GM12891 (cell line): ENCODE measurements at places on chromosomes 1 and 21.

- DNase-seq: no peak
Measured at GRCh38 chr1:31669786-31670592, 25.3 kb upstream of the PEF1 start.

DNA sequence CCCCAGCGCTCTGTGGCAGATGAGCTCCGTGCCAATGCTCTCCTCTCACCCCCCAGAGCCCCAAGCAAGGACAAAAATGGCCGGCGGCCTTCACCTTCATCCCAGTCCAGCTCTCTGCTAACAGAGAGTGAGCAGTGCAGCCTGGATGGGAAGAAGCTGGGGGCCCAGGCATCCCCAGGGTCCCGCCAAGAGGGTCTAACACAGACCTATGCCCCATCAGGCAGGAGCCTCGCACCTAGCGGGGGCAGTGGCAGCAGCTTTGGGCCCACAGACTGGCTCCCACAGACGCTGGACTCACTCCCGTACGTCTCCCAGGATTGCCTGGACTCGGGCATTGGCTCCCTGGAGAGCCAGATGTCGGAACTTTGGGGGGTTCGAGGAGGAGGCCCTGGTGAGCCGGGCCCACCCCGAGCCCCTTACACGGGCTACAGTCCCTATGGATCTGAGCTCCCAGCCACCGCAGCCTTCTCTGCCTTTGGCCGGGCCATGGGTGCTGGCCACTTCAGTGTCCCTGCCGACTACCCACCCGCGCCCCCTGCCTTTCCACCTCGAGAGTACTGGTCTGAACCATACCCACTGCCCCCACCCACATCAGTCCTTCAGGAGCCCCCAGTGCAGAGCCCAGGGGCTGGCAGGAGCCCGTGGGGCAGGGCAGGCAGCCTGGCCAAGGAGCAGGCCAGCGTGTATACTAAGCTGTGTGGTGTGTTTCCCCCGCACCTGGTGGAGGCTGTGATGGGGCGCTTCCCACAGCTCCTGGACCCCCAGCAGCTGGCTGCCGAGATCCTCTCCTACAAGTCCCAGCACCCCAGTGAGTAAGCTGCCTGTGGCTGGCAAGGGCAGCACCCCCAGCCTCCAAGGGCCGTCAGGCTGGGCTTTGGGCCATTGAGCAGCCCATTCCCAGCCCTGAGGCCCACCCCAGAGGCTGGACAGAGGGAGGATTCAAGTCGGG is 8.7 kb downstream of the ZC3H12A start:
- no peak for DNase-seq

- DNase-seq: no peak
Measured at GRCh38 chr1:3890389-3891328, 9.4 kb downstream of the C1orf174 start.

DNA sequence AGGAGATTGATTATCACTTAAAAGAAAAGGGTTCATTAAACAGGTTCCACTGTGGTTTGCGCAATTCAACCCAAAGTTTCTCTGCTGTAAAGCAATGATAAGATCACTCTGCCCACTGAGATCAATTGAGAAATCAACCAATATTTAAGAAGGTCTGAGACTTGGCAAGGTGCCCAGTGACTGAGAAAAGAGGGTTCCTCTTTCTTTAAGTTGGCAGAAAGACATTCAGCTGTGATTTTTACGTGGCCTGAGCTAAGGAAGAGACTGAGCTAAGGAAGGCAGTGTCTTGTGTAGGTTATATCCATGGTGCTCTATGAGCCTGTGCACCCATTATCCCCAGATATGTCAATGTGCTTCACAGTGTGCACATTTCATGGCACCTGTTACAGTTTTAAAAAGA is 344.1 kb downstream of the DISC1 start:
- DNase-seq: no peak

GRCh38 chr1:233938476-233938875 is 34.0 kb downstream of the SLC35F3 start:
- no peak for DNase-seq

DNA sequence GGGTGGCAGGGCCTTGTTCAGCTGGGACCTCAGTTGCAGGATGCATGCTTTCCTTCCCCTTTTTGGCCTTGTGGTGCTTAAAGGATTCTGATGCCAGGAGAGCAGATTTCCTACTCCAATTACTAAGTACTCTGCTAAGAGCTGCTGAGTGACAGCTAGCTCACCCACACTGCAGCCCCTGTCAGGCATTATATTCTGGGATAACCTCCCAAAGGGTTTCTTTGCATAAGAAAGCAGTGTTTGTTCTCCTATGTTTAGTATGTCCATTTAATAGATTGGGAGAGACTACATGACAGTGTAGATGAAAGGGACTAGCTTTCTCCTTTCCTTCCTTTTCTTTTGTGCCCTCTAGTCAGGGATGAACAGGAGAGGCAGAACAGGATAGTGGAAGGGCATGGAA is 100.7 kb downstream of the FAM78B start:
- DNase-seq: no peak

- DNase-seq: peak; percentile 72
Measured at GRCh38 chr1:153510984-153511410, 24.8 kb downstream of the S100A6 start.

GRCh38 chr1:47536646-47537118 is 98.8 kb downstream of the FOXD2 start:
- DNase-seq: no peak

- DNase-seq: peak; percentile 11
Measured at GRCh38 chr1:112954945-112955772, 837 bp downstream of the SLC16A1 start.

- no peak for DNase-seq
Measured at GRCh38 chr1:11027316-11027715, 14.9 kb downstream of the TARDBP start.

GRCh38 chr1:201748335-201748734 is 80.6 kb upstream of the IPO9 start:
- no peak for DNase-seq

- no peak for DNase-seq
Measured at GRCh38 chr1:19858893-19859292, 23.3 kb upstream of the OTUD3 start.

- no peak for DNase-seq
Measured at GRCh38 chr1:147526501-147526900, 14.8 kb upstream of the BCL9 start.

- no peak for DNase-seq
Measured at GRCh38 chr1:116518400-116518799, 52.4 kb downstream of the CD58 start.

DNA sequence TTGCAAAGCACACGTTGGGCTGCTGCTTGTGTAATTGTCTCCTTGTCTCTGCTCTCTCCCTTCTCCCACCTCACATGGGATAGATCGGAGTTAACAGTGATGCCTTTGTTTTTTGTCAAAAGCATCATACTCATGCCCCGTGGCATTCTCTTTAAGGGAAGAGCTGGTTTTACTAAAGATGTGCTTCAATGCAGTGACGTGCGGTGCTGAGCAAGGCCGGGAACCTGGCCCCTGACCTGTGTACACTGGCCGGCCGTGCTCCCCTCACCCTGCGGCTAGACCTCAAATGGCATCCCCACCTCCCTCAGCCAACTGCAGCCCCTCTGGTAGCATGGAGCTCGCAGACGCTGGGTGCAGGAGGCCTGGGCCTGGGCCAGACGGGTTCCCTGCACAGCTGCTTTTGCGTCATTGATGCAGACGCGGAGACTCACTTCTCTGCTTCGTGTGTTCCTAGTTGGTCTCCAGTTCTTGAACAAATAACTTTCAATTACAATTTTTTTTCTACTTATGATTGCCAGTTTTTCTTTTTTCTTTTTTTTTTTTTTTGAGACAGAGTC is 19.9 kb downstream of the AGPAT3 start:
- no peak for DNase-seq

GRCh38 chr1:192118881-192119405 is 39.3 kb upstream of the RGS18 start:
- DNase-seq: no peak

DNA sequence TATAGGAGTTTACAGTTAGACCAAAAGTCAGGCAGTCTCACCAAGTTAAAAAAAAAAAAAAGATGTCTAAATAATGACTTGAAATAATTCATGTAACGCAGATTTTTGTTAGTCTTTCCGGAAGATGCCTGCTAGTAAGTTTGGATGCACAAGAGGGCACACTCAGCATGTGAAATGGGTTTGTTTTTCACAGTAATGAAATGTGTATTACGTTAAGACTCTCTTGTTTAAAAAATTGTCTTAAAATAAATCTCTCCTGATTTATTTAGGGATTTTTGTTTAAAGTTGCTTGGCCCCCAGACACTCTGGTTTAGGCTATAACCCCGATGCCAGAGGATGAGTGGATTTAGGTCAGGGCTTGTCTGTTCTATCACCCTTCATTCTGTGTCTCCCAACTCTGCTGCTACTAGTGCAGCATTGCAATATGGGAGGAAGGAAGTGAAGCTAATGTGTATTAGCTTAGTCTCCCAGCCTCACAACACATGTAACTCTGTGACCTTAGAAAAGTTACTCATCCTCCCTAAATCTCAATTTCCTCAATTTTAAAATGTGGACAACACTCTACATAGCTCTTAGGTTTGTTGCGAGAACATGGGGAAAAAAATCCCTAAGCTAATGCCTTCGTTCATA is 25.7 kb downstream of the CTH start:
- no peak for DNase-seq

DNA sequence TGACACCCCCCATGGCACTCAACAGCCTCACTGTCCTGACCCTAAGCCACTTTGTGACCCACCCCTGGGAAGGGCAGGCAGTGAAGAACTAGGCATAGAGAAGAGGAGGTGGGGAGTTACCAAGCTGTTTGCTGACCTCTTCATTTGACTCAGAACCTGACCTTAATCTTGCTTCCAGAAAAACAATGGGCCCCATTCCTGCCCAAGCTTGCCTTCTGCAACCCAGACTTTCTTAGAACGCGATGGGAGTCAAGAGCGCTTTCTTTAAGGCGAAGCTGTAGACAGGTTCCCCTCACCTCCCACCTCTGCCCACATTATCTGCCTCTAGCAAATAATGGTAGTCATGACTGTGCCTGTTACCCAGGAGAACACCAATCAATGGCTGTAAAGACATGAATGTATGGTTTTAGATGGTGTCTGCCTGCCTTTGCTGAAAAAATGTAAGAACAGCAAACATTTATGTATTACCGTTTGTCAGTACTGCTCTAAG is 8.2 kb upstream of the CBR3 start:
- DNase-seq: no peak

DNA sequence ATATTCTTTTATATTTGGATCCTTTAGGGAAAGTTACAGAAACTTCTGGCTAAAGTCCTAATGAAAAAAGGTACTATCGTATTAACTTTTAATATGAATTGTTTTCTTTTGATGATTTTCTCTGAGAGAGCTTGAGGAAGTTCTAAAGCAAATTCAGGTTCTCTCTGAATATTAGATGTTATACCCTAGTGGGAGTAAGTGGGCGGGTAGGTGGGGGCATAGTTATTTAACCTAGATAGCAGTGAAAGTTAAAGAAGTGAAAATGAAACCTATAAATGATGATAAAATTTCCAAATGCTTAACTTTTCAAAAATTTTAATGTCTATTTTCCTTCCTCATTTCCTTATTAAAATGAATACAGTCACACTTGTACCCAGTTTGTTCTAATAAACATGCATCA is 26.2 kb upstream of the B3GALT2 start:
- DNase-seq: no peak

- no peak for DNase-seq
Measured at GRCh38 chr1:23237508-23237907, 20.2 kb upstream of the HTR1D start.

DNA sequence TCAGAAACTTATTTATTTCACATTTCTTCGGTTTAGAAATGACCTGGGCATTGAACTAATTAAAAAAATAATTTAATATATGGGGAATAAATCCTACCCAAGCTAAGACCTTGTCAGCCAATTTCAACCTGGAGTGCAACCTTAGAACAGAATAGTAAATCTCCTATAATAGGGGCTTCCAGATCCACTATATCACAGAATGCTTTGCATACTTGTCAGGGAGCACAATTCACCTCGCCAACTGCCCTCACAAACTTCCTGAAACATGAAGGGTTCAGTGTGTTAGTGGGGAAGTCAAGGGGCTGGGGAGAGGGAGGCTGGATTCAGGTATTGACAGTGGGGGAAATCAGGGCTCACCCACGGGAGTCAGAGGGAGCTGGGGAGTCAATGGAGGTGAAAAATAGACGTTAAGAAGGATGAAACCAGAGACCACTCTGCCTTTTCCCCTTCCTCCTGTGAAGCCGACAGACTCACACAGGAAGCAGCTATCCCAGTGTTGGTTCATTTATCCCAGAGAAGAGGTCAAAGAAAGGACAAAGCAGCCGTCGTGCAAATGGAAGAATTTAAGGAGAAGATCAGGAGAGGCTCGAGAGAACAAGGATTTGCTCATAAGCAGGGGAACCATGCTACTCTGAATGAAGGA is 453.3 kb downstream of the NUF2 start:
- DNase-seq: no peak

DNA sequence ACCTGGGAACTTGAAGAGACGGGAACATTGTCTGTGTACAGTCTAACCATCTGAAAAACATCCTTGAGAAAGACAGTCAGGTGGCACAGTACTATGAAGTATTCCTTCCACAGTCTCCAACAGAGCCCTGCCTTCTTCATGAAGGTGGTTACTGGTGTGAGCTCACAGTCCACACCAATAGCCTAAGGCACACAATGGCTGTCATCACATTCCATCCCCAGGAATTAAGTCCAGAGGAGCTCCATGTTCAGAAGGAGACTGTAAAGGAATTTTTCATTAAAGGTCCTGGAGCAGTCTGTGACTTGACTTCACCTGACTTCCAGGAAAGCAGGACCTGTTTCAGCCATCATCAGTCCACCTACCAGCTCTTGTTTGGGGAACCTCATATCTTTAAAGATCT is 180.2 kb downstream of the C1orf21 start:
- DNase-seq: no peak

DNA sequence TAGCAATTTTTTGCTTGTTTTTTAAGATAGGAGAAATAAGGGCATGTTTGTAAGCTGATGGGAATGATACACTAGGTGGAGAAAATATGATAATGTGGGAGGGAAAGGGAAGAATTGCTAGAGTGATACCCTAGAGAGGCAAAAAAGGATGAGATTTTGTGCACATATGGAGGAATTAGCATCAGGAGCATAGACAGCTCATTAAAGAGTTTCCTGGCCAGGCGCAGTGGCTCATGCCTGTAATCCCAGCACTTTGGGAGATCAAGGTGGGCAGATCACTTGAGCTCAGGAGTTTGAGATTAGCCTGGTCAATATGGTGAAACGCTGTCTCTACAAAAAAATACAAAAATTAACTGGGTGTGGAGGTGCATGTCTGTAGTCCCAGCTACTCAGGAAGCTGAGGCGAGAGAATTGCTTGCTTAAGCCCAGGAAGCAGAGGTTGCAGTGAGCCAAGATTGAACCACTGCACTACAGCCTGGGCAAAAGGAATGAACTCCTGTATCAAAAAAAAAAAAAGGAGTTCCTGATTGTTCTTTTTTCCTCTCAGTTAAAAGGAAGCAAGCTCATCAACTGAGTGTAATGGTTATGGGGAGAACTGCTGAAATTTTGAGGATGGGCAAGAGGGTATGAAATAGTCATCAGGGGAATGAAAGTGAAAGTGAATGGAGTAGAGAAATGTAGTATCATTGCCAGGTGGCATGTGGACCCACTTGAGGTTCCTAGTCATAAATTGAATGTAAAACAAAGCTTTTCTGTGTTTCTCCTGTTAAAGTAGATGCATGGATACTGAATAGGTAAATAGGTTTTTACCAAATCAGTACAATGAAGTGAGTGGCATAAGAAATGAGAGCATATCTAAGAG is 35.5 kb downstream of the SH3GLB1 start:
- DNase-seq: no peak

GRCh38 chr1:35452106-35452774 is 105.0 kb downstream of the KIAA0319L start:
- no peak for DNase-seq

GRCh38 chr1:175250027-175250426 is 57.5 kb upstream of the KIAA0040 start:
- no peak for DNase-seq

GRCh38 chr1:145759721-145760120 is 40.4 kb downstream of the CD160 start:
- no peak for DNase-seq
